ENCODE measurements at places on chromosomes 5 and 9.

- peak; percentile 8 for DNase-seq
Measured at GRCh38 chr9:127612939-127613582, 984 bp downstream of the STXBP1 start.

GRCh38 chr9:100443781-100444768, 17.1 kb downstream of the MSANTD3 start:
- DNase-seq = no peak

DNA sequence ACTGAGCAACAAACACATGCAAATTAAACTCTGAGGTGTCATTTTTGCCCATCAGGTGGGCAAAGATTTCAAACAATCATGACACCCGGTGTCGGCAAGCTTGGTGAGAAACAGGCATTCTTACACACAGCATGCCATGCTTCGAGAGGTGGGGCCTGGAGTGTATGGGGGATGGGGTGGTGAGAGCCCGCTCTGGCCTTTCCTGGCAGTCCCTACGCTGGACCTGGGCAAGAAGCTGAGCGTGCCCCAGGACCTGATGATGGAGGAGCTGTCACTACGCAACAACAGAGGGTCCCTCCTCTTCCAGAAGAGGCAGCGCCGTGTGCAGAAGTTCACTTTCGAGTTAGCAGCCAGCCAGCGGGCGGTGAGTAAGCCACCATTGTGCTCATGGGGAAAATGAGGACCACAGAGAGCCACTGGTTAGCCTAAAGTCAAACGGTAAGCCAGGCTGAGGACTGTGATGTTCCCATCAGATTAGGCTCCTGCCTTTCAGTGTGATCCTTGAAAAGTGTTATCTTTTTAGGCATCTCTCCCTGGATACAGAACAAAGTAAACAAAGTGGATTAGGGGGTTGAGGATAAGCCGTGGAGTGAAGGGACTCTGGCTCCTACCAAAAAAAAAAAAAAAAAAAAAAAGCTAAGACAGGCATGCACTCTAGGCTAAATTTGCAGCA, 9.4 kb downstream of the MYOZ3 start:
- no peak for DNase-seq

GRCh38 chr5:142152384-142152732, 43.8 kb downstream of the NDFIP1 start:
- no peak for DNase-seq

GRCh38 chr5:78300464-78301045, 6.1 kb upstream of the AP3B1 start:
- DNase-seq = no peak

DNA sequence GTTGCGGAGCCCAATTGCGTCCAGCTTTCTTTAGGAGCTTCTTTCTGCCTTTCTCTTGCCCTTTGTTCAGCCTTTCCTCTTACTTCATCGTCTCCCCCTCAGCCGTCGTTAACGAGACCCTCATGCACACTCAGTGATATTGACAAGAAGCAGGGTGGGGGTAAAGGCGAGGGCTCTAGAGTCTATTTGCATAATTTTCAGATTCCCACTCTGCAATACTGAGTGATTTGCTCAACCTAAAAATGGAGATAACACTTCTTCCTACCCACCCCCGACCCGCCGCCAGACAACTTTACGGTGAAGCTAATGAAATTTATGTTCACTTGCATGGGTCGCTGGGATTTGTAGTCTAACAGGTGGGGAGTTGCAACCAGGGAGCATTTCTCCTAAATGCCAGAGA, 1.3 kb upstream of the TBC1D2 start:
- no peak for DNase-seq

- DNase-seq = no peak
Measured at GRCh38 chr9:4904322-4905134, 80.5 kb upstream of the JAK2 start.

- no peak for DNase-seq
Measured at GRCh38 chr5:156906807-156907206, 56.2 kb downstream of the TIMD4 start.

- no peak for DNase-seq
Measured at GRCh38 chr9:83669067-83669466, 38.7 kb downstream of the UBQLN1 start.

GRCh38 chr9:37370968-37371563, 51.4 kb upstream of the GRHPR start:
- no peak for DNase-seq

- no peak for DNase-seq
Measured at GRCh38 chr5:163079618-163080017, 357.8 kb upstream of the CCNG1 start.

DNA sequence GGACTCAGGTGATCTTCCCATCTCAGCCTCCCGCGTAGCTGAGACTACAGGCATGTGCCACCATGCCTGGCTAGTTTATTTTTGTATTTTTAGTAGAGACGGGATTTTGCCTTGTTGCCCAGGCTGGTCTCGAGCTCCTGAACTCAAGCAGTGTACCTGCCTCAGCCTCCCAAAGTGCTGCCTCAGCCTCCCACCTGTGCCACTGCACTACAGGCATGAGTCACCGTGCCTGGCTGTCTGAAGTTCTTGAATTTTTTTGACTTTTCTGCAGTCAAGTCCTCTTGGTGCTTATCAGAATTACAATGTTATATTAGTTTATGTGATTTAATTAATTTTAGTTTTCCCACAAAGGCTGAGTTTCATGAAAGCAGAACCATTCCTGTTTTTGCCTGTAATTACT, 9.8 kb downstream of the SPIN1 start:
- no peak for DNase-seq

DNA sequence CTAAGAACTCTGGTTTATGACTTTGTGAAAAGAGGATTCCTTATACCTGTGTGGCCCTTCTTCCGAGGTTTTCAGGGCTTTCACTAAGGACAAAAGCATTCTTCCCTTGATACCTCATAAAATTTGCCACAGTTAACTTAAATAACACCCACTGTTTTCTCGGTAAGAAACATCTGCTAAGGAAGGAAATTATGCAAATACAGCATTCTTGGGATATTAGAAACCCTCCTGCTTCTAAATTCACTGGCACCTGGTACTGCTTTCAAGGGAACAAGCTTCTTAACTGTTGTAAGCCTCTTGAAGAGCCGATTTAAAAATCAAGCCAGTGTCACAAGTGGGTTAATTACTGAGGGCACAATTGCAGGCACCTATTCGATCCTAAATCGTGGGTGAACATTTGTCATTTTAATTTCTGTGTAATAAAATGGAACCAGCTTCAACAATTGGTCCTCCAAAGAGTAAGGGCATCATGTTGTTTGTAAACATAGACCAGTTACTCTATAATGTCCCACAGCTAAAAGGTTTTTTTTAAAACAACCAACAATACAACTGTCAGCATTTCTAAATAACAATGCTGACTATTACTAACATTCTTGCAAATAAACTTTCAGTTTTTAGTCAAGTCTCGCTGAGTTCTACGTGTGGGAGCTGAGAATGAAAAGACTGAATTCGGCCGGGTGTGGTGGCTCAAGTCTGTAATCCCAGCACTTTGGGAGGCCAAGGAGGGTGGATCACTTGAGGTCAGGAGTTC, 26.6 kb downstream of the AK3 start:
- DNase-seq = no peak

- peak; percentile 11 for DNase-seq
Measured at GRCh38 chr9:69421908-69422801, 97.1 kb downstream of the ENTREP1 start.

GRCh38 chr5:148177207-148177606, 8.9 kb downstream of the SPINK14 start:
- DNase-seq = no peak

- no peak for DNase-seq
Measured at GRCh38 chr9:133035669-133036068, 4.9 kb downstream of the GTF3C5 start.

GRCh38 chr5:149616727-149617285, 35.5 kb downstream of the ARHGEF37 start:
- no peak for DNase-seq

GRCh38 chr9:132946631-132947295, 2.3 kb upstream of the TSC1 start:
- DNase-seq = no peak

- DNase-seq = no peak
Measured at GRCh38 chr5:457195-457961, 14.4 kb downstream of the EXOC3 start.

DNA sequence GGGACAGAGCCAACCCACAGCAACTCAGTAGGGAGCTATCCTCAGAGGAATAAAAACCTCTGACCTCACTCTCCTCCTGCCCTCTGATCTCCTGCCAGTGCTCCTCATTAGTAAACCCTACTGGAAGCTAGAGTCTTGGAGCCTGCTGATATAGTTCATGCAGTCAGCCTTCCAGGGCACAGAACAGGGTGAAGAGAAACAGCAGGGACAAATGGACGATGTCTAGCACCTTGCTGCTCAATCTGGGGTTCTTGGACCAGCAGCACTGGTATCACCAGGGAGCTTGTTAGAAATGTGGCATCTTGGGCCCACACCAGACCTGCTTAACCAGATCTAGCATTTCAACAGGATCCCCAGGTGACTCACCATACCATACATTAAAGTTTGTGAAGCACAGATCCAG, 5.5 kb upstream of the GALNT12 start:
- DNase-seq = no peak

DNA sequence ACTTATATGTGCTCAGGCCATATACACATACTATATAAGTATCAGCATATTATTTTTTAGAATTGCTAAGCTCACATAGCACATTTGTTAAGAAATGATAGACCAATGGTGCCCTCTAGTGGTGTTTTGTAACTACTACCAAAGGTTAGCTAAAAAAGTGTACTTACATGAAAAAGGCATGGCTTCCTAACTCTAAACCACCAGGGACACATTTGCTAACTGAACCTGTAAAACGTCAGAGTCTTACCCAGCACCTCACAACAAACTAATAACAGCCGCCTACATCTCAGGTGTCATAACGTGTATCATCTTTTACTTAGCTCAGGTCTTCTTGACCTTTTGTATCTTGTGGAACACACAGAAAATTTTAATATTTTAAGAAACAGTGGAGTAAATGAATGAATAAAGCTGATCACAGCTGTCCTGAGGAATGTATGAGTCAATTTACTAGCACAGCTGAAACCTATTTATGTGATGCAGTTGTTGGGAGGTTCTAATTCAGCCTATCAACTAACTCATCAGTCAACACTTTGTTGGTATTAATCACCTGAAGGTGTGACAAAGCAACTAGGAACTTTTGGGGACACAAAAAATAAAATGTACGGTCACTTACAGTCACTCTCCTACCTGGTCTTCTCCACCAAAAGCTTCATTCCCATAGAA, 72.9 kb downstream of the BAAT start:
- DNase-seq = no peak

- no peak for DNase-seq
Measured at GRCh38 chr5:62521319-62521718, 57.3 kb upstream of the LRRC70 start.

GRCh38 chr9:137113385-137114159, 961 bp downstream of the DPP7 start:
- DNase-seq = no peak

DNA sequence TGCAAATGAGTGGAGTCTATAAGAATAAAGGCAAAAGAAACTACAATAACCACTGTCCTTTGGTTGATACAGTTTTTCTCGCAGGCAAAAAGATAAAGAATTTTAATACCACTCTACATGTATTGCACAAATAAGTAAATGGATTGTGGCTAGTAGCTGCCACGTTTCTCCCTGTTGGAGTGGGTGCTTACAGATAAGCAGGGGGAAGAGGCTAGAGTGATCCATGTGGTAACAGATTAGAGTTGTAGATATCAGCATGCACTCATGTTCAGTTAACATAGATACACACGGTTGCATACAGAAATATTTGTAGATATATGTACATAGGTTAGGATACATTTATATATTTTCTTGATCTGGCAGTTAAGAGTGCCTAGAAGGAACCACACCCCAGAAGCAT, 179.5 kb downstream of the ARHGEF28 start:
- no peak for DNase-seq

GRCh38 chr5:87278590-87279100, 11.0 kb downstream of the RASA1 start:
- DNase-seq = no peak

- DNase-seq = no peak
Measured at GRCh38 chr5:16559702-16560101, 57.1 kb downstream of the RETREG1 start.

DNA sequence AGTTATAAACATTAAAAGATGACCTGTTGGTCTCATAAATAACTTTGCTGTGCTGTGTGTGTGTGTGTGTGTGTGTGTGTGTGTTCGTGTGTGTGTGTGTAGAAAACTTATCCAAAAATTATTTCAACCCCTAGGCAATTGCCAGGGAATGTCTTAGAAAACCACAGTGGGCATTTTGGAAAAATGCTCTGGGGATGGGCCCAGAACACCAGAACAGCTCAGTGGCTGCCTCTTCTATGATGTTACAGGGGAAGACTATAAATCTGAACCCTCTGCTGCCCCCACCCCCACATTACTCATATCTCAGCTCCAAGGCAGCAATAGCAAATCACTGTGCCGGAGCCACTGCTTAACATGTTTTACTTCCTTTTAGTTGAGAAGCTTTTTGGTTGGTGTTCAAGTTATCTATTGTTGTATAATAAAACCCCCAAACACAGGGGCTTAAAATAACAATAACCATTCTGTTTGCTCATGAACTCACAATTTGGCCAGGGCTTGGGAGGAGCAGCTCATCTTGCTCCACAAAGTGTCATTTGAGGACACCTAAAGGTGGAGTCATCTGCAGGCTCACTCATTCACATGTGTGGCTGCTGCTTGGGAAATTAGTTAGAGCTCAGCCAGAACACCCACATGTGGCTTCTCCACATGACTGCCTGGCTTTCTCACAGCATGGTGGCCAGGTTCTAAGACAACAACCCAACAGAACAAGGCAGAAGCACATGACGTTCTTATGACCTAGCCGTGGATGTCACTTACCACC, 40.4 kb downstream of the ACTBL2 start:
- DNase-seq = no peak

- DNase-seq = no peak
Measured at GRCh38 chr5:88741964-88742363, 141.0 kb downstream of the MEF2C start.

- DNase-seq = no peak
Measured at GRCh38 chr5:137695651-137696428, 40.0 kb downstream of the KLHL3 start.

GRCh38 chr5:88785746-88786565, 97.0 kb downstream of the MEF2C start:
- no peak for DNase-seq

DNA sequence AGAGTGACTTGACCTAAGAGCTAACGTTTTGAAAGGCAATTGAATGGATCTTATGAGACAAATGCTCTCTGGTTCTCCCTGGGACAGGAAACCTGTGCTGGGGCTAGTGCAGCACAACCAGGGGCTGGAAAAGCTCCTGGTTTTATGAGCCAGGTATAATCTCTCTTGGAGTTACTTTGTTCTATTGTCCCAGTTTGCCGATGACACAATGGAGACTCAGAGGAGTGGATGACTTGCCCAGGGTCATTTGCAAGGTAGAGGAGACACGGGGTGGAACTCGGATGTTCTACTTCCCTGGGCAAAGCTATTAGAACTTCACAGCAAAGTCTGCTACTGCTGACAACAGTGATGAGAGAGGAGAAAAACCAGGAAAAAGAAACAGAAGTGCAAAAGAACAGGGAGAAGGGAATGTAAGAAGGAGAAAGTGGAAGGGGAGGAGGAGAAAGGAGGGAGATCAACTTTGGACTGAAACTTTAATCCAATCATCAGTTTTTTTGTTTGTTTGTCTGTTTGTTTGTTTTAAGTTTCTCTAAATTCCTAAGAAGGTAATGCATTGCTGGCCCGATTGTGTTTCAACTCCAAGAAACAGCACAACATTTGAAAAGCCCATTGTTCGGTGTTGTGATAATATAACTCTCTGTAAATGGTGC, 7.4 kb upstream of the GSN start:
- DNase-seq = no peak

GRCh38 chr9:2955575-2955974, 111.7 kb upstream of the PUM3 start:
- no peak for DNase-seq

GRCh38 chr9:28267351-28267750, 694.1 kb upstream of the C9orf72 start:
- no peak for DNase-seq

Data from activated T-helper 1 cell treated with anti-CD3 and anti-CD28 coated beads, Interleukin-2, amount 50 U/mL, for 16 hours (primary cell).